ENCODE measurements at places on chromosomes 5 and 9.

- no peak for DNase-seq
Measured at GRCh38 chr9:110076894-110077725, 130.8 kb downstream of the C9orf152 start.

DNA sequence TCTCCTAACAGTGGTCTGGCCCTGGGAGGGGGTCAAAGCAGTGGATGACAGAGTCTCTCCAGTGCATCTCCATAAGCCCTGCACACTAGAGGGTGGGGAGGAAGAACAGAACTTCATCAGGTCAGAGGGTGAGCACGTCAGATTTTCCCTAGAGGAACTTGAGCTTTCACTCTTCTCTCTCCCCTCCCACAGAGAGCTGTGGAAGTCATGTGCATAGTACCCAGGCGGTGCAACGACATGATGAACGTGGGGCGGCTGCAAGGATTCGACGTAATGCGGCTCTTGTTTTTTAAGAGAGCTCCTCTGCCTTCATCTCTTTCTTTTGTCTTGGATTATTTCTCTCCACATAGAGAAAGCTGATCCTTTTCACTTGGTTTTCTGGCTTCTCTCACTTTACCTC is 100.2 kb upstream of the OTULINL start:
- DNase-seq = no peak

- DNase-seq = no peak
Measured at GRCh38 chr9:71858812-71859211, 52.2 kb downstream of the ABHD17B start.

DNA sequence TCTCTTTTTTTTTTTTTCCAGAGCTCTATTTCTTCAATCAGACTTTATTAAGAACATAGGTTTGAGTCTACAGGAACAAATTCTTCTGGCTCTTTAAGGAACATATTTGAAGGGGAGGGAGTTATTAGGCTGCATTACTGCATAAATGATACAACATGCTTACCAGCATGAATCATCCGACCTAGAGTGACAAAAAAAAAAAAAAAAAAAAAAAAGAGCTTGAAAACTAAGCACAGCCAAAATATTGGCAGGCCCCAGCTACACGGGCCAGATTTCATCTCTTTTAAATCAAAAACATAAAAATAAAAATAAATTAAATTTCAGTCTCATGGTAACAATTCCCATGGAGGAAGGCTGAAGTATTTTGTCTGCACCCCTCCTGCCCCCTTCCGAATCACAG is 26.3 kb downstream of the MSX2 start:
- DNase-seq = no peak

GRCh38 chr5:13946111-13946510 is 1.6 kb upstream of the DNAH5 start:
- no peak for DNase-seq

DNA sequence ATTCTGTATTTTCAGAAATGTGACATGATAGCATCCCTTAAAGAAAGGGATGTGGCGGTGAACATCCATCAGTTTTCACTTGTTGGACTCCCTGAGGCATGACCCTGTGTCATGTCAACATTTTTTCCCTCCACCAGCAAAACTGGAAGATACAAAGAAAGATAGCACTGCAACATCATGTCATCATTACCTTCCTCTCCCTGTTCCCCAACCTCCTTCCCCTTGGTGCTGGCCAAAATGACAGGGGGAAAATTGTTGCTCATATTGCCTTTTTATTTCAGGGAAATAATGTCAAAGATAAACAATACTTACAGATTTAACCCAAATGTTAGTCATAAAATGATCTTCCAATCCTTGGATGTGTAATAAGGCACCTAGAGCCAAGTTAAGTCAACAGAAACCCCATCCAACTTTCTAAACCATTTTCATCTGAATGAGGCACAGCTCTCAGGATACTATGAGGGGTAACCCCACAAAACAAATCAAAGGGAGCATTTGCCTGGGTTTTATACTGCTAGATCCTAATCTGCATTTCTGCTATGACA is 644.3 kb downstream of the ACTL7B start:
- no peak for DNase-seq

- DNase-seq = no peak
Measured at GRCh38 chr5:122076669-122077365, 1.2 kb downstream of the LOX start.

- DNase-seq = no peak
Measured at GRCh38 chr9:132056717-132057560, 22.7 kb downstream of the MED27 start.

- no peak for DNase-seq
Measured at GRCh38 chr9:106945727-106946660, 83.0 kb downstream of the ZNF462 start.

DNA sequence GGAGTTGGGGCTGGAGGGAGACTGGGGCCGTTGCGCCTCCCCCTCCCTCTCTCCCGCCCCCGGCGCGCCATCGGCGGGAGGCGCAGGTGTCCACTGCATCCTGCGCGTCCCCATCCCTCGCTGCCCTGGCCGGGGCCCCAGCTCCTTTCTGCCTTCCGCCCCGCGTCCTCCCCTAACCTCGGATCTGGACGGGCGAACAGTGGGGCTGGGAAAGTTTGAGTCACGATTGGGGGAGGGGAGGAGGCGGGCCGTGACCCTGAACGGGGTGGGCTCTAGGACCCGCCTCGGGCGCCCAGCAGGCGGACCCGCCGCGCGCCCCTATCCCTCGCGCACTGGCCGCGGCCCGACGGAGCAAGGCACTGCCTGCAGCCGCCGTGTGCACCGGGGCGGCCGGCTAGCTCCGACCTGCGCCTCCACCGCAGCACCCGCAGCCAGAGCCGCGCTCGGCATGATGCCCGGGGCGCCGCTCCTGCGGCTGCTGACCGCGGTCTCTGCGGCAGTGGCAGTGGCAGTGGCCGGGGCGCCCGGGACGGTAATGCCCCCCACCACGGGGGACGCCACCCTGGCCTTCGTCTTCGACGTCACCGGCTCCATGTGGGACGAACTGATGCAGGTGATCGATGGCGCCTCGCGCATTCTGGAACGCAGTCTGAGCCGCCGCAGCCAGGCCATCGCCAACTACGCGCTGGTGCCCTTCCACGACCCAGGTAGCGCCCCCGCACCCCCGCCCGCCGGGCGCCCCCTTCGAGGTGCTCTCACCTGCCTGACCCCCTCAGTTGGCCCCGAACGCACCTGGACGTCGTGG is at the start of gene HMCN2:
HMCN2 (plus strand) TSS at position 330 of the 805 bp plus-strand sequence; CDS start at position 449, 119 bp downstream.
- DNase-seq = no peak

GRCh38 chr5:150152636-150153462 is 2.8 kb downstream of the PDGFRB start:
- no peak for DNase-seq

DNA sequence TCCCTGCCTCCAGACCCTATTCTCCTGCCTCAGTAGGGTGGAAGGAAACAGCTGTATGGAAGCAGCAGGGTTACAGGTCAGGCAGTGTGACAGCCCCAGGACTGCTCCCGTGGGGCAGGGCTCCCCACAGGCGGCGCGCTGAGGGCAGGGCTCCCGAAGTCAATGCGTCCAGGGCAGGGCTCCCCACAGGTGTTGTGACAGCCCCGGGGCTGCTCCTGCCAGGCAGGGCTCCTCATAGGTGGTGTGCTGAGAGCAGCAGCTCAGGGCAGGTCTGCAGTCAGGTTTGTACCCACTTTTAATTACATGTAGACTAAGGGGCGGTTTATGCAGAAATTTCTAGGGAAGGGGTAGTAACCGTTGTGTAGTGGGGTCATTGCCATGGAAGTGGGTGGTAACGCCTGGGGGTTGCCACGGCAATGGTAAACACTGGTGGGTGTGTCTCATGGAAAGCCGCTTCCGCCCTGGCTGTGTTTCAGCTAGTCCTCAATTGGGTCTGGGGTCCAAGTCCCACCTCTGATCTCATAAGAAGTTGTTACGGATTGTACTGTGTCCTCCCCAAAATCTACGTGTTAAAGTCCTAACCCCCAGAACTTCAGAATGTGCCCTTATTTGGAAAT is 16.7 kb upstream of the TERT start:
- no peak for DNase-seq

- DNase-seq = no peak
Measured at GRCh38 chr9:4904322-4905134, 80.5 kb upstream of the JAK2 start.

- no peak for DNase-seq
Measured at GRCh38 chr5:93385655-93386054, 195.4 kb downstream of the NR2F1-AS1 start.

DNA sequence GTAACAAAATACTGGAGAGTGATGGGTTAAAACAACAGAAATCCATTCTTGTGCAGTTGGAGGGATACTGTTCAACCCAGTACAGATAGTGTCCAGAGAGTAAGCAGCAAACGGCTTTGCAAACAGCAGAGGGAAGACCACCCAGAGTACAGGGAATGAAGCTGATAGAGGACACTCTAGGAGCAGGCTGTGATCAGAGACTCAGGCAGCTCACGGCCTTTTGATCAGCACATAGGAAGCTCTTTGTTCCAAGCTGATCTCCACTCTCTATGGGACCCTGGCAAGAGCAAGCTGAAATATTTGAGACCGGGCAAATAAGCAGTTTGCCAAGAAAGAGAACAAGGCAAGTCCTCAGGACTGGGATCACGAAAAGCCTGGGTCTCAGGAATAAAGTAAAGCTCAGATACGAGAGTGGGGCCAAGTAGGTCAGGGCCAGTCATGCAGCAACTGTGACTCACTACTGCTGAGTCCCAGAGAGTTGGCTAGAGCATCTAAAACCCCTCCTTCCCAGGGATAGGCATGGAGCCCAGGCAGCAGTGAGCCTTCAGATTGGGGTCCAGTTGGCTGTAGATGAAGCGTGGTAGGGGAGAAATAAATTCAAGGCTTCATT is 52.4 kb downstream of the MELK start:
- no peak for DNase-seq

GRCh38 chr5:22649074-22649473 is 204.1 kb downstream of the CDH12 start:
- no peak for DNase-seq

- no peak for DNase-seq
Measured at GRCh38 chr9:107274096-107274495, 9.0 kb upstream of the RAD23B start.

- DNase-seq = no peak
Measured at GRCh38 chr5:106876665-106877194, 794.0 kb downstream of the EFNA5 start.

- DNase-seq = no peak
Measured at GRCh38 chr9:76342858-76343257, 51.4 kb downstream of the RFK start.

DNA sequence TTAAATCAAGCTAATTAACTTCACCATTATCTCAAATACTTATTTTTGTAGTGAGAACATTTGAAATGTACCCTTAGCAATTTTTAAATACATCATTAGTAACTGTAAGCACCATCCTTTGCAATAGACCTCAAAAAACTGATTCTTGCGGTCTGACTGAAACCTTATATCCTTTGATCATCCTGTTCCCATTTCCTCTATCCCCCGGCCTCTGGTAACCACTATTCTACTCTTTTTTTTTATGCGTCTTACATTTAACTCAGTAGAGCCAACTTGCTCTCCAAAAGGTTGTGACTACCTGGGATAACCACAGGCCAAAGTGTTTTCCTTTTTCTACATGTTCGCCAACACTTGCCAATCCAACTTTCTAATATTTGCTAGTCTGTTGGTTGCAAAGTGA is 106.1 kb downstream of the IRX1 start:
- DNase-seq = no peak

DNA sequence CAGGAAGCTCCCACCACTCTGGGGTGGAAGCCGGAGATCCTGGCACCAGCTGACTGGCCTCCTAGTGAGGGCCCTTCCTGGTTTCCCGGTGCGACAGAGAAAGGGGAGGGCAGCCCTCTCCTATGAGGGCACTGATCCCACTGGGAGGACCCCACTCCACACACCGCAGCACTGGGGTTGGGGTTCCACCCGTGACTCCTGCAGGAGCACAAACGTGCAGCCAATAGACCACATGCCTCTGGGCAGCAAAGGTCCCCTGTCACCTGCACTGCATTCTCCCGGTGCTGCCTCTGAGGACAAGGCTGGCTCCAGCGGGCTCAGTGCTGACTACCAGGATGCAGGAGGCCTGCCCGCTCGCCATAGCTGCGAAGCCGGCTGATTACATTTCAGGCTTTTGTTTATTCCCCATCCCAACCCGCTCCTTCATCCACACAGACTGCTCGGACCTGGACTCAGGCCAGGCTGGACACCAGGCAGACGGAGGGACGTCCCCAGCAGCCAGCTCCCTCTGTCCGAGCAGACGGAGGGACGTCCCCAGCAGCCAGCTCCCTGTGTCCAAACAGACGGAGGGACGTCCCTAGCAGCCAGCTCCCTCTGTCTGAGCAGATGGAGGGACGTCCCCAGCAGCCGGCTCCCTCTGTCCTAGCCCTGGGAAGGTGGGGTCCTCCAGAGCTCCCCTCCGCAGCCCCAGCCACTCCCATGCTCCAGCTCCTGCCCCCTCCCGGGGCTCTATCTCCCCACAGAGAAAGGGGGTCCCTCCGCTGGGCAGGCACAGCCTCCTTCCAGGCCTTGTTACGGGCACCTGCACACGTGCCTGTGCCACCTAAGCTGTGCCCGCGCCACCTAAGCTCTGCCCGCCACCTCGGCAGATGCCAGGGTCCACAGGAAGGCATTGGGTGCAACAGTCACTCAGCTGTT is 8.8 kb upstream of the CEP72 start:
- DNase-seq = no peak

- no peak for DNase-seq
Measured at GRCh38 chr5:14269395-14269794, 126.3 kb downstream of the TRIO start.

DNA sequence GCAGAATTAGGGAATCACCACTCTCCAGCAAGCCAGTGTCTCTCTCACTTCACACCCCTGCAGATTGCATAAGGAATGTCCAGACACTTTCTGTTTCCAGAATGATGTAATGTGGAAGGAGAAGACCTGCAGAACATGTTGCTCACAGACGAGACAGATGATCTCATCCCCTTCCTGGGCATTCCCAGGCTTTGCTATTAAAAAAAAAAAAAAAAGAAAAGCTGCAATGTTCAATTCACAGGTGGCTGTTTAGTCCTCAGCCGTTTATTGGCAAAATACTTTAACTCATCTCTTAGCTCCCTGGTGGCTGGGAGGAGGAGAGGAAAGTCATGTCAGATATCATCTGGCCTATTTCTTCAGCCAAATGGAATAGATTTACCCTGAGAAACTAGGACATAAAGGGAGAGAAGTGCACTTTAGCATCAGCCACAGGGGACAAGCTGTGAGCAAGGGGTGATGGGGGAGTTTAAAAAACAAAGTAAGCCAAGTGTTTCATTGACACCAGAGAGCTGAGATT is 95.9 kb upstream of the TNC start:
- no peak for DNase-seq

DNA sequence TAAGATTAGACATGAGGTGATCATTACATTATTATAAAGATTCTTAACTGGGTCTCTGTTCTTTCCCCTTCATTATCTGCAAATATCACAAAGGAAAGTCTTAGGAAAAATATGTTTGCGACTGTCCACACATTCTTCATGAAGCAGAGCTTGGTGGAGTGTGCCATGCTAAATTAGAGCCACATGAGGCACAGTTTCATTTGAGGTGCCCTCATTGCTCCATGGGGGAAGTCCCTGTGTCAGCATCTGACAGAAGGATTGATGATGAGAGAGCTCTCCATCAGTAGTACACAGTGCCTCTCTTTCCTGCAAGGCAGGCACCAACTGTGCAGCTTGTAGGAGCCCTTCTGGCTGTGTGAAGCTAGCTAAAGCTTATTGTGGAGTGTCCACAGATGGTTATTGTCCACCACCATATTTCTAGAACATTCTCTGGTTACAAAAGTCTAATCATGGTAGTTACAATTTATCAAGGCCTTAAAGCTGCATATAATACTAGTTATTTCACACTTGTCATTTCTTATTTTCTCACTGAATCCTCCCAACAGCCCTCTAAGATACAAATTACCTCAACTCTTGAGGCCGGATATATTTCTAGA is 63.9 kb downstream of the C9orf152 start:
- no peak for DNase-seq

GRCh38 chr9:112789473-112789872 is 38.9 kb downstream of the SNX30 start:
- DNase-seq = no peak

Measured in activated T-cell treated with anti-CD3 and anti-CD28 coated beads for 4 hours (primary cell).